ENCODE measurements at places on chromosomes 3 and 15. TPM values are rescaled to one million over a fixed set of nuclear protein-coding genes. Genes with fewer than 3 reads are reported as not detected.
A peak's percentile ranks its signal among the peaks of the same experiment; 100 is the strongest.

The ANKRD34C gene
- total RNA-seq: 0.20 TPM

- DNase-seq: no peak
- no peak overlapping the region for H3K4me3 ChIP-seq
- H3K27ac ChIP-seq: no peak overlapping the region
- H3K27me3 ChIP-seq: no peaks in the 10 kb centered on the region
- no peaks in the 10 kb centered on the region for H3K4me1 ChIP-seq
These were observed 206.5 kb upstream of the CDIN1 start for GRCh38 chr15:36372968-36373367.

The EPHB1 gene
- total RNA-seq: 1.9 TPM

- H3K27ac ChIP-seq: peak overlapping the region; percentile 71
- H3K36me3 ChIP-seq: no peaks in the 10 kb centered on the region
- no peaks in the 10 kb centered on the region for H3K27me3 ChIP-seq
- no peaks in the 10 kb centered on the region for H3K4me1 ChIP-seq
- H3K4me3 ChIP-seq: no peak overlapping the region
These were observed 127.2 kb upstream of the IL12A start for GRCh38 chr3:159861369-159861987.

The KCNMB3 gene
- total RNA-seq: 1.1 TPM

The ALDH1L1 gene
- total RNA-seq: 24.0 TPM

The ADCY5 gene
- 105 TPM for total RNA-seq

- H3K4me3 ChIP-seq: no peak overlapping the region
- no peaks in the 10 kb centered on the region for H3K36me3 ChIP-seq
- no peaks in the 10 kb centered on the region for H3K27me3 ChIP-seq
These were observed 599.3 kb downstream of the PYDC2 start for GRCh38 chr3:192060160-192060781.

GRCh38 chr3:188940573-188940932 is 231.2 kb upstream of the TPRG1 start:
- DNase-seq: no peak
- peak overlapping the region; percentile 60 for H3K27ac ChIP-seq
- H3K36me3 ChIP-seq: no peaks in the 10 kb centered on the region
- no peaks in the 10 kb centered on the region for H3K27me3 ChIP-seq
